ENCODE measurements at places on chromosomes 12 and 14. TPM values are rescaled to one million over a fixed set of nuclear protein-coding genes. Genes with fewer than 3 reads are reported as not detected.
A peak's percentile ranks its signal among the peaks of the same experiment; 100 is the strongest.

The PLEKHH1 gene
- total RNA-seq = 0.28 TPM

DNA sequence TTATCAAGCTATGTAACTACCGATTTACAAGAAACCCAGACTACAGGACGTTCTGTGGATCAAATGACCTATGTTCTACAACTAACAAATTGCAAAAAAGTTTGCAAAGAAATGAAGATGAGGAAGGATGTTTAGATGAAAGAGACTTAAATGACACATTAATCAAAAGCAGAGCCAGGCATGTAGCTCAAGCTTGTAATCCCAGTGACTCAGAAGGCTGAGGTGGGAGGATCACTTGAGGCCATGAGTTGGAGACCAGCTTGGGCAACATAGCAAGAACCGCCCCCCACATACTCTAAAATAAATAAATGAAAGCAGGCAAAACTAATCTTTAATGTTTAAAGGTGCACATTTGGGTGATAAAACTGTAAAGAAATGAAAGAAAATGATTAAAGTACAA, 331.9 kb downstream of the BTG1 start:
- DNase-seq = no peak

The GLS2 gene
- total RNA-seq = not detected

GRCh38 chr12:95216711-95217376, 423 bp downstream of the FGD6 start:
- DNase-seq = no peak

GRCh38 chr12:105192624-105193225, 43.2 kb downstream of the APPL2 start:
- no peak for DNase-seq

DNA sequence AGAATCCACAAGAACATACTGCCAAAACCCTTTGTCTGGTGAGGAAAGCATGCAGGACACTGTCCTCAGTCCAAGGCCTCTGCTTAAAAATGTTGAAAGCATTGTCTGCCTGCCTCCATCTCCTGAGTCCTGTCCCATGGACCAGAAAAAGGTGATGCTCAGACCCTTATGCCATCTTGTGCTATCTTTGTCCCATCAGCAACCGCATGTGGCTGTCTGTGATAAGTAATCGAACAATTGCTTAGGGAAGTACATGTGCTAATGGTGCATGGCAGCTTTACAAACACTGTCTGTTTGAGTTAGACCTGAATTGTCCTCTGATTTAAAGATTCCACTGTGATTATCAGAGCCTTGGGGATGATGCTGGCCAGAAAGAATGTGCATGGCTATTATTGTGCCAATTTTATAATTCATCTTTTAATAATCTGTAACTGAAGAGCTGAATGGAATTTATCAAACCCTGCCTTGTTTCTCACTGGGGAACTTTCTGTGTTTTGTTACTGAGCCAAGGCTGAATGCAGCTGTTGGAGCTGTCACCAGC, 177.5 kb downstream of the DACT1 start:
- DNase-seq = peak; percentile 45

- DNase-seq = no peak
Measured at GRCh38 chr12:91126516-91126915, 15.2 kb upstream of the LUM start.

The RFLNA gene
- total RNA-seq = not detected

- no peak for DNase-seq
Measured at GRCh38 chr12:79837575-79837974, 97.3 kb downstream of the PPP1R12A start.

DNA sequence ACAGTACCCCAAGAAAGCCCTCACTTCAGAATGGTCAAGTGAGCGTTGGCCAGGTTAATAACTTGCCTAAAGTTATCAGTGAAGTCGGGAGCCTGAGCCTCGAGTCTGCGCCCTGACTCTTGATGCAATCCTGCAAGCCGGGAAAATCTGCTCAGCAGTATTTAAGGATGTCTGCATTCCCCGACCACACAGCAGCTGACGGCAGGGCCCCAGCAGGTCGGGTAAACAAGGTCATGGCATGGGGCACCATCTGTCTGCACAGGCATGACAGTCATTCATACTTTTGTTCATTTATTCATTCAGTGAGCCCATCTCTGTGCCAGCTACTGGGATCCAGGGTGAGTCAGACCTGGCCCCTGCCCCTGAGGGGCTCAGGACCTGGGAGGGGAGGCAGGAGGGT, 11.1 kb downstream of the ABCB9 start:
- DNase-seq = no peak

DNA sequence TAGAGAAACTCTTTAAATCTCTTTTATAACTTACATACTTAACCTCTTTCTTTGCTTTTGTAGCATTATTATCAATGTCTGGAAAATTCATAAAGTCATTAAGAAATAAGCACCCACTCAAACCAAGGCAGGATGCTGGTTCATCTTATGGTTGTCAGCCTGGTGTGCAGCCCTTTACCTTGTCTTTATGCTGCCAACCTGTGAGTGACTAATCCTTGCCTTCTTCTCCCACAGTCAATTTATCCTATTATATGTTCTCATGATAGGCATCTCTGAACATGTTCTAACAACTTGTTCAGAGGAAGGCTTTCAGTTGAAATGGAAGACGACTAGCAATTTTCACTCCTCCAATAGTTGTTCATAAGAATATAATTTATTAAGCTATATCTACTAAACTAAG, 186.9 kb upstream of the CAND1 start:
- DNase-seq = no peak

GRCh38 chr14:55126034-55126433, 3.0 kb upstream of the LGALS3 start:
- DNase-seq = no peak

- no peak for DNase-seq
Measured at GRCh38 chr12:132496710-132497109, 6.8 kb downstream of the FBRSL1 start.

- no peak for DNase-seq
Measured at GRCh38 chr14:92527721-92528120, 14.1 kb downstream of the RIN3 start.

The MLXIP gene
- 22.9 TPM for total RNA-seq

The ARMH4 gene
- 3.1 TPM for total RNA-seq

DNA sequence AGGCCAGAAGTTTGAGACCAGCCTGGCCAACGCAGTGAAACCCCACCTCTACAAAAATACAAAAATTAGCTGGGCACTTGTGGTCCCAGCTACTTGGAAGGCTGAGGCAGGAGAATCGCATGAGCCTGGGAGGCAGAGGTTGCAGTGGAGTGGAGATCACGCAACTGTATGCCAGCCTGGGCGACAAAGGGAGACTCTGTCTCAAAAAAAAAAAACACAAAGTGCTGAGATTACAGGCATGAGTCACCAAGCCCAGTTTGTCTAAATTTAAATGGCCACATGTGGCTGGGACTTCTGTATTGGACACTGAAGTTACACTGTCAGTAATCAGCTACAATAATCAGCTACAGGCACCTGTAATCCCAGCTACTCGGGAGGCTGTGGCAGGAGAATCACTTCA, 100.9 kb upstream of the AEBP2 start:
- no peak for DNase-seq

The TMEM30B gene
- not detected for total RNA-seq

DNA sequence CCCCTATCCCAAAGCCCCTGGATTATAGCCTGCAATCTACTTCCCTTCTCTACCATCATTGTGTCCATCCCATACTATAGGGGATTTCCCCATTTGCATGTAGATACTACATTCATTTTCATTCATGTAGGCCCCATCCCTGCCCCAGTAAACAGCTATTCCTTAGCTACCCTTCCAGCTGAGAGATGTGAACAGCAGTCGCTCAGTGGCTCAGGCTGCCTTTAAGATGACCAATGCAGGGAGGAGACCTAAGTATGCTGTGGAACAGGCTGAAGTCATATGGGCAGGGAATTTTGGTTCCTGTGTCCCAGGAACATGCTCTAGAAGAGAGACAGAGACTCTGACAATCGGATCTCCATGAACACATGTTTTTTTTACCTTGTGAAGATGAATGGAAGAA, 481.2 kb upstream of the SYT1 start:
- no peak for DNase-seq

- no peak for DNase-seq
Measured at GRCh38 chr12:93060666-93061472, 131.8 kb upstream of the EEA1 start.

GRCh38 chr12:92045852-92046251, 99.8 kb downstream of the BTG1 start:
- DNase-seq = no peak

GRCh38 chr12:64082866-64083268, 139.2 kb downstream of the KICS2 start:
- no peak for DNase-seq

The NEUROD4 gene
- total RNA-seq = not detected

The ALKBH2 gene
- total RNA-seq = 13.3 TPM

The EIF2S3B gene
- 0.81 TPM for total RNA-seq

GRCh38 chr14:104865631-104866441, 768 bp downstream of the CEP170B start:
- peak; percentile 64 for DNase-seq

The AQP6 gene
- total RNA-seq = not detected

DNA sequence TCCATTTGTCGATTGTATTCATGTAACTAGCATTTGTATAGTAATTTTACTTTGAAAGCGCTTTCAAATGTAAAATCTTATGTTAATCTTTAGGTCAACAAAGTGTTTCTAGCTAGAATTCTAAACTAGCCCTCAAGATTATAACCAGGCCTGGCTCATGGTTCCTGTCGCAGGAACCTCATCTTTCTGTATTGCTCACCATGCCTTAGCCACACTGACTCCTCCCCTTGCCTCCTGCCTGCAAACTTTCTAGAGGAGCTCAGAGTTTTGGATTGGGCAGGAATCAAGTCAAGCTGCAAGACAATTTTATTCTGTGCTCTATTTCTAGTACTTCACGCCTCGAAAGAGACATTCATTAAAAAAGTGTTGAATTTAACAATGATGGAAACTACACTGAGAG, 99.8 kb downstream of the TGFB3 start:
- DNase-seq = no peak

The FAIM2 gene
- total RNA-seq = 1.1 TPM

The ISCU gene
- total RNA-seq = 107 TPM

- DNase-seq = no peak
Measured at GRCh38 chr12:95131589-95132340, 58.3 kb upstream of the NR2C1 start.

Data from HFFc6 (cell line).